Activated T-cell treated with anti-CD3 and anti-CD28 coated beads, Interleukin-2, amount 50 U/mL, for 4 hours (primary cell): ENCODE measurements at places on chromosomes 4 and X.

GRCh38 chrX:94178145-94178788 is 504.3 kb downstream of the FAM133A start:
- DNase-seq = no peak

DNA sequence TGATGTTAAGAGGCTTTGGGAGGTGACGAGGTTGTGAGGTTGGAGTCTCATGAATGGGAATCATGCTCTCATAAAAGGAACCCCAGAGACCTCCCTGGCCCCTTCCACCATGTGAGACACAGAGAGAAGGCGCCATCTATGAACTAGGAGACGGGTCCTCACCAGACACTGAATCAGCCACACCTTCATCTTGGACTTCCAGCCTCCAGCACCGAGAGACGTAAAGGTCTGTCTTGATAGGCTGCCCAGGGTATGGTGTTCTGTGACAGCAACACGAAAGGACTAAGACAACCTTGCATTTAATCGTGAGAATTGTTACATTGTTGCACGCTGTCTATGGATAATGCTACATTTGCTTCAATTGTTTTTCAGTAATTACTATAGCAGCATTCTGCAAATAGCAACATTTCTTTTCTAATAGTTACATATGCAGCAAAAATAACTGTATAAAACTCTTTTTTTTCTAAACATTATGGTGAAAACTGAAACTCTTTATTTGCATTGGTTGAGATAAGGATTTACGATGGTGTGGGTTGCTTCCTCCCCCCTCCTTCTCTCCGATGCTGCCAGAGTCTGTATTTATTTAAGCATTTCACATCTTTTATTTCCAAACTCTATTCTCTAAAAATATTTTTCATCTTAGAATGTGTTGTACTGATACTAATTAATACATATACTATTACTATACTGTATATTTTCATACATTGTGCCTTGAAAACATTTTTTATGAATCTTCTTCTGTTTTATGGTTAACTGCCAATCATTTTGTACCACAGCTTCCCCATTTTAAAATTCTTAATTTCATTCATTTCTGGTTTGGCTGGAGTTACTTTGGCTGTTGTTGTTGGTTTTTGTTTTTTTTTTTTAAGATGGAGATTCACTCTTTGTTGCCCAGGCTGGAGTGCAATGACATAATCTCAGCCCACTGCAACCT is 26.4 kb upstream of the AKAP17A start:
- no peak for DNase-seq

DNA sequence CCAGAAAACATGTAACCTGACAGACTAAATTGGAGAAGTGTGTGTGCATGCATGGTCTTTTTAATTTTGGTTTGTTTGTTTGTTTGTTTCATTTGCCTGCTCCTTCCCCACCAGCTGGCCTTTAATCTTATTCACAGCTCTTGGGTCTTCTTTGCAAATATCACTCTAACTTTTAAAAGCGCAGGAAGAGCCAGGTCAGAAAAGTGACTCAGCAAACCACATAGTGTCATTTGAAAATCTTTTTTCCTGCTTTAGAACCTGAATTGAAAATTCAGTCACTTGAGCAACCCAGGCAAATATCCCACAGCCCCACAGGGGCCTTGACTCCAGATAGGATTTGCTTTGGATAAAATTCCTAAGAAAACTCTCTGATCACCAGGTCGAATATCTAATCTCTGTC is 4.6 kb downstream of the TMEM255A start:
- no peak for DNase-seq

- no peak for DNase-seq
Measured at GRCh38 chrX:42276982-42277690, 353.8 kb upstream of the CASK start.

GRCh38 chr4:169557061-169557636 is 55.2 kb downstream of the NEK1 start:
- no peak for DNase-seq

DNA sequence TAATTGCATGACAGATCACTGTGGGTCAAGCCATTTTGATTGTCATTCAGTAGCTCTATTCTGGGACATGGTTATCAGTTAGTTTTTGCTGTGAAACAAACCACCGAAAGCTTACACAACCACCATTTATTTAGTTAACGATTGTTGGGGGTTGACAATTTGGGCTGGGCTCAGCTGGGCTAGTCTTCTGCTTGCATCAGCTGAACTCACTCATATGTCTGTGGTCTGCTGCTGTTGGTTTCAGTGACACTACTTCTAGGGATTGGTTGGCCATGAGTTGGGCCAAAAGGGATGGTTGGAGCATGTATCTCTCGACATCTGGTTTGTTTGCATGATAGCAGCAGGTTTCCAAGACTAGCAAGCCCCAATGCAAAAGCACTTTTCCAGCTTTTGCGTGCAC is 5.3 kb upstream of the SMIM10 start:
- DNase-seq = no peak

GRCh38 chrX:117996918-117997480 is 119.6 kb downstream of the KLHL13 start:
- no peak for DNase-seq

DNA sequence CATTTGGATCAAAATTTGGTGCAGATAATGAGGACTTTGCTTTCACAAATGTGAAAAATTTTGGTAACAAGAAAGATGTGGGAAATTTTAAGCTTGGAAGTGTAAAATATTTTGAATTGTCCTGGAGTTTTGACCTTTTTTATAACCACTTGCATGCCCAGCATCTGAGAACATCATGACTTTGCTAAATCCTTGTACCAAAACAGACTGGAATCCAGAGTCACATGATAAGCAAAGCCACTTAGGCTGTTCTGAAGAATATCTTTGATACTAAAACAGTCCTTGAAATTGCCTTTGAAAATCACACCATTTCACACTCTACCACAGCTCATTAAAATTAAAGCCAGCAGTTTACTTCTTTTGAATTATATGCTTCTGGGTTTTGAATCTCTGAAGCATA is 2.5 kb upstream of the PPM1K start:
- DNase-seq = no peak

DNA sequence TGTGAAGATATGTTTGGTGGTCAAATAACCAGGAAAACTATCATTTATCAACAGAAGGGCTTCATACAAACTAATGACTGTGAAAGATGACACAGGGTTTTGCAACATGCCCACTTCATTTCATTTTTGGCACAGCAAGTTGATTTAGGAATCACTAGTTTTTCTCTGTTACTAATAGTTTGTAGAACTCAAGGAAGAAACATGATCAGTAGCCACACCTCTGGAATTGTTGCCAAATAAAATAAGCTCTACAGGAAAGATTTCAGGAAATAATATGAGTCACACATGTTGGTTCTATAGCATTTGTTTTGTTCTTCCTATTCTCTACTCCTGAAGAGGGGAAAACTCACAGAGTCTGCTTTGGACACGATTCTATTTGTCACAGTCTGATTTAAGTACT is 255.4 kb downstream of the TLL1 start:
- DNase-seq = no peak

DNA sequence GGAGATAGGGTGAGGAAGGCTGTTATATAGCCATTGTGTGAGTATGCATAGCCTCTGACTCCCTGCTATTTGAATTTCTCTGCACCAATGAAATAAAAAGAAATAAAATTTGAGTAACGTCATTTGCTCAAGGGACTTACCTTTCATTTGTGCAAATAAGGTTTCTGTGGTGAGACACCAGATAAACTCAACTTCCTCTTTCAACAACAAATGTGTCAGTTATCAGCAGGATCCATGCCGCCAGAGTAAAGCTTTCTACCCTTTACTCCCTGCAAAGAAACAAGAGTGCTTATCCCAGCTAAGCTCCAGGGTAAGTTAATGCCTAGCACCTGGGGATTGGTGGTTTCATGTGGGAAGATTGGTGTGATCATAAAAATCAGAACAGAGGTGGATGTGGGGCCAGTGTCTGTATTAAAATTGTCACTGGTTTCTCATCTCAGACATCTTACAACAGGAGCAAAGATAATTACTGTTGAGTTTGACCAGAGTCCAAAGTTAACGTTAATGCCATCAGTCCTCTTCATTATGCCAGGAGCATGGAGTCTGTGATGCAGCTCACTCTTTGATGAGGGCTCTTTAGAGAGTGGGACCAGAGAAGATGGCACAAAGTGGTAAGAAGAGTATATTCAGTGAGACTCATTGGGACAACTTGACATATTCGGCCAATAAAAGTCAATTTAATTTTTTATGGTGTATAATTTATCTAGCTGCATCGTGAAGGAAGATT is at the start of gene P2RY10:
Gene P2RY10, plus strand, starts transcription at position 206 of the 727 bp plus-strand sequence. CDS start 15,130 bp downstream, outside the sequence.
- no peak for DNase-seq

DNA sequence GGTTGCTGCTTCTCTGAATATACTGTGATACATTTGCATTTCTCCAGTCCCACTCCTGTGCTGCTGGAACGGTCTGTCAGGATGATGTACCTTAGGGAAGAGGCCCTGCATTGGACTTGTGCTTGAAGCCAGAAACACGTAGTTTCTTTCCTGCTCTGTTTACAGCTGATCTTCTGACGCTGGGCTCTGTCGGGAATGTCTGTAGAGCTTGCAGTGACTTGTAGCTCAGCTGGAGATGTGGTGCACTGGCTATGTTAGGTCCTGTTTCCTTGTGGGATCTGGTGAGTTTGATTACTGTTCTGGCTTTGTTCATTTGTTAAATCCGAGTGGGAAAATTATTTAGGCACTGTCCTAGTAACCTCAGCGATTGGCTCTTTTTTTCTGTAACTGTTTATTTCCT is 137.2 kb upstream of the WDR1 start:
- DNase-seq = no peak

- no peak for DNase-seq
Measured at GRCh38 chr4:142713282-142714030, 132.6 kb downstream of the INPP4B start.

- DNase-seq = no peak
Measured at GRCh38 chrX:45140812-45141211, 59.9 kb downstream of the DIPK2B start.

- DNase-seq = no peak
Measured at GRCh38 chr4:180578175-180578574, 1665.0 kb upstream of the TENM3 start.

DNA sequence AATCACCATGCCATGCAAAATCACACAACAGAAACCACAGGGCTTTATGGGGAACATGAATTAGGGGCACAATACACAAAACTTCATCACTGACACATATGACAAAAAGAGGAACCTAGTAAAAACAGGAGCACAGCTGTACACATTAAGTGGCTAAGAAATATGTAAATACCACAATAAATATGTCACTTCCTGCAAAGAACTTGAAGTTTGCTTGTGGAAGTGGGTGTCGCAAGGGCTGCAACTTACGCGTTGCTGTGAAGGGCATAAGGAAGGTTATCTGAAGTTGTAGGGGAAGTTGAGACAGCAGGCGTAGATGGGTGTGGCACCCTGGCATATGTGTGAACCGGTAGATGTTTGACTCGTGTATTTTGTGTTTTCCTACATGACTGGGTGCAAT is 42.4 kb downstream of the CLCN4 start:
- no peak for DNase-seq

DNA sequence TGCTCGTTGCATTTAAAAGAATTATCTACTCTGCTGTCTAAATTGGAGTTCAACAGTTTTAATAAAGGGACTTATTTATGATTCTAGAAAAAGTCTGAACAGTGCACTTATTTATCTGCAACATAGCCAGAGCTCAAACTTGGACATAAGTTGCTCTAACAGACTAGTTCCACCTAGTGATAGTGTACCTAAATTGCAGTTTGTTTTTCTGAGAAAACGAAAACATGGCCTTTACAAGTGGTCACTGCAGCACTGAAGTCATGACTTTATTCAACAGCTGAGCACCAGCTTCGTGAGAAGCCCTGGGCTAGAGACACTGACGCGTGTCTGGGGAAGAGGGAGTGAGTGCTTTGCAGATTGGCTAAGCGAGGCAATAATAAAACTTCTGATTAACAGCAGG is 77.3 kb upstream of the IGSF1 start:
- DNase-seq = no peak
